Activated naive CD4-positive, alpha-beta T cell treated with anti-CD3 and anti-CD28 coated beads for 36 hours (primary cell): ENCODE measurements at places on chromosomes 3 and 15.
A peak's percentile ranks its signal among the peaks of the same experiment; 100 is the strongest.

DNA sequence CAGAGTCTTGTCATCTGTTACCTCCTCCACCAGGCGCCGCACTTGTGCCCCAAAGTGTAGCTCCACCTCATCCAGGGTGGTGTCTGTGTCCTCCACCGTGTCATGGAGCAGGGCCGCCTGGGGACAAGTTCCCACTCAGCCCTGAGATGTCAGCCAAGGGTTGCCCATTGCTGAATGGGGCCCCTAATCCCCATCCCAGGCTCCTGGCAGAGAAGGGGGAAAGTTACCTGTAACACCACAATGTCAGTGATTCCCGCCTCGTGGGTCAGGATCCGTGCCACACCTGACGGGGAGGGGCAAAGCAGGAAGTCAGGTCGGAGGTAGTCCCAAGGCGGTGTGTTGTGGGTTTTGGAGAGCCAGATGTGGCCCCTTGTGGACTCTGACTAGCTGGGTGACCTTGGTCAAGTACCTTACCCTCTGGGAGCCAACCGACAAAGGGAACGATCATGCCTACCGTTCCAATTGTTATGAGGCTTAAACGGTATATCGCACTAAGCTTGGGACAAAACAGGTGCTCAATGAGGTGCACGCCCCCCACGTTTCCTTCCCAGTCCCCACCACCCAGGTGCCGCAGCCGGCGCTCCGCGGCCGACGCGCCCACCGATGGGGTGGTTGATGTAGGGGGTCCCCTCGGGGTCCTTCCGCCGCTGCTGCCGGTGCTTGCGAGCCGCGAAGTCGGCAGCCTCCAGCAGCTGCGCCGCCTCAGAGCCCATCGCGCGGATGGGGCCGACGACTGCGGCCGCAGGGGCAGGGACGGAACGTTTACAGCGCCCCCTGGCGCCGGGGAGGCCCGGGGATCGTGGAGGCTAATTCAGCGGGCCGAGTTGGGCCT, at the start of gene HDDC3:
HDDC3 (minus strand) TSS at position 722 of the 832 bp plus-strand sequence; CDS start at position 713, 9 bp downstream.
- H3K27me3 ChIP-seq, result no peaks in the 10 kb centered on the region
- peak; percentile 95 for DNase-seq
- H3K36me3 ChIP-seq, result peaks cover 21% of the 10 kb centered on the region
- H3K27ac ChIP-seq, result peak within 1 kb of the TSS; percentile 100

GRCh38 chr3:62151591-62151990, 221.8 kb downstream of the FEZF2 start:
- no peak overlapping the region for H3K27ac ChIP-seq
- H3K36me3 ChIP-seq, result no peaks in the 10 kb centered on the region
- no peaks in the 10 kb centered on the region for H3K4me1 ChIP-seq
- peaks cover 5% of the 10 kb centered on the region for H3K27me3 ChIP-seq
- no peak overlapping the region for H3K4me3 ChIP-seq
- DNase-seq, result no peak

DNA sequence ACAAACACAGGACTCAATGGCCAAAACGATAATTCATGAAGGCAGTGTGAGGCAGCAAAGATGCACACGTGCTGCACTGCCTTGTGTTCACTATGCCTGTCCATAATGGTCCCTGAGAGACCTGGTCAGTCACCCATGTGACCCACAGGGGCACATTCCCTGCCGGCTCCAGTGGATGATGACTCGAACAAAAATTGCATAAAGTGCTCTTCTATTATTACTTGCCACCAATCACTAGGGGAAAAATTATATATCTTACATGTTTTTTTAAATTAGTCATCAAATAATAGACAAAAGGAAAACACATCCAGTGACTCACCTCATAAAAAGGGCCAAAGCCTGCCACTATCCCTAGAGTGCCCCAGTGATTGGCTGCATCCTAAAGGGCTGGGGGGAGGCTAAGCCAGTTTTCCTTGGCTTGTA, 47.5 kb downstream of the UBP1 start:
- peaks cover 37% of the 10 kb centered on the region for H3K36me3 ChIP-seq
- H3K4me3 ChIP-seq, result no peak overlapping the region
- DNase-seq, result no peak

DNA sequence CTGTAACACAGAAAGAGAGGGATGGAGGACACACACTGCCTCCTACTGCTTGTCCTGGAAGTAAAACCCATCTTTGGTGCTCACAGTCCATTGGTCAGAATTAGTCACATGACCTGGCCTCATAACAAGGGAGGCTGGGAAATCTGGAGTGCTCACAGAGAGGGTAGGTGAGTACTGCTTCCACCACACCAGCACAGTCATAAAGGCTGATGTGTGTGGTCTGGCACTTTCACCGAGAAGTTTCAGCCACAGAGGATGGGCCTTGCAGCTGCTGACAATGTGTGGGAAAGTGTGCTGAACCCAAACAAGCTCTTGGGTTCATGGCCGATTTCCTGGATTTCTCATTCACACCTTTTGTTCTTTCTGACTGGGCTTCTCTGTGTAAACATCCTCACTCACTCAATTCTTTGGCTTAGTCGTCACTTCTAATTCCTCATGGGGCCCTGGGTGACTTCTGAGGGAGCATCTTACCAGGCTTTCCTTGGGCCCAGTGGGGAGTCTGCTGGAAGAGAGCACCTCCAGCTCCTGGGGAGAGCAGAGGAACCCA, 100.7 kb downstream of the ASB7 start:
- H3K4me3 ChIP-seq, result no peak overlapping the region
- H3K36me3 ChIP-seq, result no peaks in the 10 kb centered on the region
- H3K27ac ChIP-seq, result peak overlapping the region; percentile 71
- H3K27me3 ChIP-seq, result peaks cover 17% of the 10 kb centered on the region
- DNase-seq, result peak; percentile 71

- H3K4me3 ChIP-seq, result no peak overlapping the region
- H3K27ac ChIP-seq, result no peak overlapping the region
- no peak for DNase-seq
- H3K36me3 ChIP-seq, result no peaks in the 10 kb centered on the region
- no peaks in the 10 kb centered on the region for H3K4me1 ChIP-seq
Measured at GRCh38 chr3:107269136-107269535, 108.1 kb upstream of the CCDC54 start.

DNA sequence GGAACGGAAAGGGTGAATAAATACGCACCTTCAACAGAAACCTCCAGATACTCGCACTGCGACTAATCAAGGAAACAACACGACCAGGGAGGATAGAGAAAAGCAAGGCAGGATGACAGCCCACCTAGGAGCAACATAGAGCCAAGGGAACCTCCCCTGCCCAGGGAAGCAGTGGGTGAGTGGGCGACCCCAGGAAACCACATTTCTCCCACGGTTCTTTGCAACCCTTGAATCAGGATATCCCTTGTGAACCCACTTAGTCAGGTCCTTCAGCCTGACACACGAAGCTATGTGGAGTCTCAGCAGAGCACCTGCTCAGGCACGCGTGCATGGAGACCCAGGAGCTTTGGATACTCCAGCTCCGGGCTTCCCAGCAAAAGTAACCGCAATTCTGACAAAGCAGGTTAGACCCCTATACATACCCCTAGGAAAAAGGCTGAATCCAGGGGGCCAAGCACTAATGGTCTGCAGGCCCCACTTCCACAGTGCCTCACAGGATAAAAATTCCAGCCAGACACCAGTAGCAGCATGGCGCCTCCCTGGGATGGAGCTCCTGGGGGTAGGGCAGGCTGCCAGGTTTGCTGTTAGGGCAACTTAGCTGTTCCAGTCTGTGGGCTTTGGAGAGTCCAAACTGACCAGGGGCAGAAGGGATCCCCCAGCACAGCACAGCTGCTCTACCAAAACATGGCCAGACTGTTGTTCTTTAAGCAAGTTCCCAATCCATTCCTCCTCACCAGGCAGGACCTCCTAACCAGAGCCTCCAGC, 38.4 kb upstream of the PXYLP1 start:
- H3K4me1 ChIP-seq, result peaks cover 9% of the 10 kb centered on the region
- DNase-seq, result no peak
- H3K36me3 ChIP-seq, result no peaks in the 10 kb centered on the region

DNA sequence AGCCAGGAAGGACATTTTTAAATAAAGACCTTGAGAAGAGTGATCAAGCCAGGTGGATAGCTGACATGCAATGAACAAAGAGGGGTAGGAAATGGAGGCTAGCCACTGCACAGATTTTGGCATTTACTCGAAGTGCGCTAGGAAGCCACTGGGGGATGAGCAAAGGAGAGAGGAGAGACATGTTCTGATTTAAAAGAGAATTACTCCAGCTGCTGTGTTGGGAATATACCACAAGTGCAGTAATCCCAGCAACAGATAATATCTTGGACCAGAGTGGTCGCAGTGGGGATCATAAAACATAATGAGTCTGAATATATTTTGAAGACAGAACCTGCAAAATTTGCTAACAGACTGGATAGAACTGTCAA, 19.9 kb downstream of the KPNA4 start:
- H3K27me3 ChIP-seq, result no peaks in the 10 kb centered on the region
- peaks cover 26% of the 10 kb centered on the region for H3K36me3 ChIP-seq
- H3K4me1 ChIP-seq, result peaks cover 68% of the 10 kb centered on the region
- DNase-seq, result no peak
- H3K27ac ChIP-seq, result no peak overlapping the region
- no peak overlapping the region for H3K4me3 ChIP-seq

DNA sequence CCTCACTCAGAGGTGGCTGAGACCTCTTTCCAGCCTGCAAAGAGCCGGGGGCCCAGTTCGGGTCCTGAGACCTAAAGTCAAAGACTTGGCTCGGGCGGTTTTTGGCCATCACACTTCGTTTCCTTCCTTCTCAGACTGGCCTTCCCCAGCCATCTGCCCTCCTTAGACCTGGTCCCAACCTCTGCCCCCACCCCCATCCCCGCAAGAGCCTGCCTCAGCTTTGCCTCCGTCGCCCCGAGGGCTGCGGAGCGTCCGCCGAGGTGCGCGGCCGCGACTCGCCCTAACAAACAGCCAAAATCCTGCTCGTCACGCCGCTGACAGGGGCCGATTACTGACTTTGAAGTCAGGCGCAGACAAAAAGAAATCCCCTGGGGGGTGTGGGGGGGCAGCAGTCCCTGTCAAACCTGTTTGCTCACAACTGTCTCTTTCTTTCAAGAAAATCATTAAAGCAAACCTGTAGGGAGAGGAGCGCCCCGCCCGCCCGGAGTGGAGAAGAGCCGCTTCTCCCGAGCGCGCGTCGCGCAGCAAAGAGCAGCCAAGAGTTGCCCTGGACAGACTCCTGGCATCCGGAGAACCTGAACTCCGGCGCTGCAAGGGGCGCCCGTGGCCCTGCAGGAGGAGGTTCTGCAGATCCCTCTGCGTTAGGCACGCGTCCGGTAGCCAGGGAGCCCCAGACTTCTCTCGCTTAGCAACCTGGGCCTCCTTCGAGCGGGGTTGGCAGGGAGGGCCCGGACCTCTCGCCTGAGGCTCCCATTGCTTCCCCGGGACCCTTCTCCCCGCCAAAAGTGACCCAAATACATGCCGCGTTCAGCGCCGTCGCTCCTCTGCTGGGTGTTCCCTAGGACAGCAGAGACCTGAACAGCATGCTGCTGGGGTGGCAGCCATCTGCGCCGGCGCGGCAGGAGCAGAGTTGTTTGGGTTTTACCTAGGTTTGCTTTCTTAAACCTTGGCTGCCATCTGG, 4.5 kb downstream of the SOX14 start:
- H3K4me3 ChIP-seq, result no peak overlapping the region
- no peaks in the 10 kb centered on the region for H3K36me3 ChIP-seq
- H3K27ac ChIP-seq, result no peak overlapping the region
- H3K27me3 ChIP-seq, result peaks cover 87% of the 10 kb centered on the region

DNA sequence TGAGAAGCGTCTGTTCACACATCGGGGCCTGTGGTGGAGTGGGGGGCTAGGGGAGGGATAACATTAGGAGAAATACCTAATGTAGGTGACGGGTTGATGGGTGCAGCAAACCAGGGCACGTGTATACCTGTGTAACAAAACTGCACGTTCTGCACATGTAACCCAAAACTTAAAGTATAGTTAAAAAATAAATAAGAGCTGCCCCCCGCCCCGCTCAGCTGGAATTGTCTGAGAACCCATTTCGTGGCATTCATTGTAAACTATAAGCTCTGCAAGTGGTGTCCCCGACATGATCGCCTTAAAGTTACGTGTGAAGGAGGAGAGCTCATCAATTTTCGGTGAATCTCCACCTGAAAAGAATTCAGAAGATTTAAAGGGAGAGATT, 7.3 kb upstream of the LIPH start:
- no peak for DNase-seq
- no peak overlapping the region for H3K4me3 ChIP-seq
- no peak overlapping the region for H3K27ac ChIP-seq
- H3K36me3 ChIP-seq, result no peaks in the 10 kb centered on the region
- H3K27me3 ChIP-seq, result peaks cover 2% of the 10 kb centered on the region

GRCh38 chr3:45480871-45481270, 92.5 kb downstream of the LARS2 start:
- no peak for DNase-seq
- no peaks in the 10 kb centered on the region for H3K27me3 ChIP-seq
- H3K4me1 ChIP-seq, result peaks cover 1% of the 10 kb centered on the region

GRCh38 chr3:49492969-49493368, 22.9 kb downstream of the DAG1 start:
- H3K27ac ChIP-seq, result no peak overlapping the region
- H3K4me3 ChIP-seq, result no peak overlapping the region
- H3K4me1 ChIP-seq, result peaks cover 8% of the 10 kb centered on the region
- no peak for DNase-seq

DNA sequence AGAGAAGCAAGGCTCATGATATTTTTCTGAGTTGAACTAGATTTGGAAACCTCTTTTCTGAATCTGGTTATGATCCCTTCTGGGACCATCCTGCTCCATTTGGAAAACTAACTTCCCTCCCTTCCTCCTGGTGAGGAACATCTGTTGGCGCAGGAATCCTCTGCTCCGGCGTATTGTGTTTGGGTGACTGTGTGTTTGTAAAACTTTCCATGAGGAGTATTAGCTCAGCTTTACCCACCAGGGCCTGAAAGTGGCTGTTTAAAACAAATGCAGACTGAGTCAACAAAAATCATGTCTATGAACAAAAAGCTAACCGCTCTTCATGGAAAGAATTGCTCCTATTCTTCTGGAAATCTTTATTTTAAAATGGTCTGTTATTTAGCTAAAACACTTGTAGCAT, 17.7 kb downstream of the STARD9 start:
- H3K27me3 ChIP-seq, result no peaks in the 10 kb centered on the region
- H3K27ac ChIP-seq, result no peak overlapping the region
- no peaks in the 10 kb centered on the region for H3K4me1 ChIP-seq
- no peak for DNase-seq
- H3K4me3 ChIP-seq, result no peak overlapping the region

GRCh38 chr15:67096546-67097294, 31.3 kb downstream of the SMAD3 start:
- peaks cover 16% of the 10 kb centered on the region for H3K36me3 ChIP-seq
- no peaks in the 10 kb centered on the region for H3K27me3 ChIP-seq
- no peak overlapping the region for H3K4me3 ChIP-seq
- DNase-seq, result no peak
- peaks cover 61% of the 10 kb centered on the region for H3K4me1 ChIP-seq
